ENCODE measurements at places on chromosomes 1 and 21.
A peak's percentile ranks its signal among the peaks of the same experiment; 100 is the strongest.

DNA sequence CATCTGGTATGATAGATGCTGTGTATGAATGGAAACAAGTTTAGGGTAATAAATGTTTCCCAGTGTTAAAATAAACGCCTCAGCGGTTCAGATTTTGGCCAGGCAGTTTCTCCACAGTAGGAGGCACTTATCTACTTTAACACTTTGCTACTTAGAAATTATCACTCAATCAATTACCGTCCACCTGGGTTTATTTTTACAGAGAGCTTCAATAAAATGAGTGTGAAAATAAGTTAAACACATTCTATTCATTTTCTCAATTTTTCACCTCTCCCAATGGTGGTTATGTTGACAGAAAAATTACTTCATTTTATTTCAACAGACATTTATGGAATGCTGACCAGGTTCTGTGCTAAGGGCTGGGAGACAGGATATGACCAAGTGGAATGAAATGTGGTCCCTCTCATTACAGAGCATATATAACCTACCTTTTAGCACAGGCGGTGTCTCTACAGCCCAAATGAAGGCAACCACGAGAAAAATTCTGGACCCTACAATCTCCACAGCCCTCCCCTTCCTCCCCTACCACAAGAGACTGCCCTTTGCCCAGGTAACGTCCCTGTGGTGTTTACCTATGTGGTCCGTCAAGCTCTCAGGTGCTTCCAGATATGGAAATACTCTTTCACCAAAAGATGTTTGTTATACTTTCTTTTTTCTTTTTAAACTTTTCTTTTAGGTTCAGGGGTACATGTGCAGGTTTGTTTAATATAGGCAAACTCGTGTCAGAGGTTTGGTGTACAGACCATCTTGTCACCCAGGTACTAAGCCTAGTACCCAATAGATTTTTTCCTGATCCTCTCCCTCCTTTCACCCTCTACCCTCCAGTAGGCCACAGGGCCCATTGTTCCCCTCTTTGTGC, 105.5 kb downstream of the HLCS start:
- DNase-seq = no peak

DNA sequence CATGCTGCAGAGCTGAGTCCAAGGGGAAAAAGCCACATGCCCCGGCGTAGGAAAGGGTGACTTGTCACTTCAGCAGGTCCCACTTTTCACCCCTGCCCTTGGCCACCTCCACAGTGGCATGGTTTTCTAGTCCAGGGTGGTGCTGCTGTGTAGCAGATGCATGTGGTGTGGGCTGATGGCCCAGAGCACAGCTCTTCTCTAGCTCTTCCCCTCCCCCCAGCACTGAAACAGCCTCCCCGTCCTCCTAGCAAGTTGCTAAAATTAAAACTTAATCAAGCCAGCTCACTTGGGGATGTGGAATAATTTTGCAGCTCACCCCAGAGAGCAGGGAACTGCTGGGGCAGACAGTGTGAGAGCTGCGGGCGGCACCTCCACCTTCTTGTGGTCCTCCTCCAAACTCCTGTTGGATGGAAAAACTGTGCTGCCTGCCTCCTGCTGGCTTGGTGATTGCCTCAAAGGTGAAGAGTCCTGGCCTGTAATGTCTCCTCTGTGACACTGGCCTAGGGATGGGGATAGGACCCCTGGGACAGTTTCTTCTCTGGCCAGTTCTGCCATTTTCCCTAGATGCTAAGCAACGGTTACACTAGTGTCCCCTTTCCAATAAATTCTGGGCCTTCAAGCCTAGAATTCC, 91.6 kb downstream of the RNF220 start:
- no peak for DNase-seq

DNA sequence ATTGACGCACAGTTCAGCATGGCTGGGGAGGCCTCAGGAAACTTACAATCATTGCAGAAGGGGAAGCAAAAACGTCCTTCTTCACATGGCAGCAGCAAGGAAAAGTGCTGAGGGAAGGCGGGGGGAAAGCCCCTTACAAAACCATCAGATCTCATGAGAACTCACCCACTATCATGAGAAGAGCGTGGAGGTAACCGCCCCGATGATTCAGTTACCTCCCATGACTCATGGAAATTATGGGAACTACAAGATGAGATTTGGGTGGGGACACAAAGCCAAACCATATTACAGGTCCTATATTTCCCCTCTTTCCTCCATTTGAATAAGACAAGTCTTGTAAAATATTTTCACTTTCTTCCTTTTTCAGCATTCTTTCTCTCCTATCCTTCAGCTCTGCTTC, 7.7 kb upstream of the TTLL7 start:
- DNase-seq = no peak

- no peak for DNase-seq
Measured at GRCh38 chr1:174072581-174072980, 50.4 kb upstream of the RC3H1 start.

GRCh38 chr1:222769181-222769580, 32.2 kb downstream of the FAM177B start:
- DNase-seq = no peak

DNA sequence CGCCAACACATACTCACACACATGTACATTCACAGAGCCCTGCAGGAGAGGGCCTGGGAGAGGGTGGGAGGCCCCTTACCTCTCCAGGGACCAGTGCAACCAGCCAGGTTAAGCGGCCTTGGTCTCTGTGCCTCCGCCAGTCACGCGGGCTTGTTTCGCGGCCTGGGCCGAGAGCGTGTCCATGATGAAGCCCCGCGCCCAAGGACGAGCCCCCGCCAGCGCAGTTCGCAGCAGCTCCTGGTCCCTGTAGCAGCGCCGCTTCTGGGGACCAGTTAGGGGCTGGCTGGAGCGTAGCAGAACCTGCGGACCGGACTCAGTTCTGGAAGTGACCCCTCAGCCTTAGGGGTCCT, 7.3 kb upstream of the FAM167B start:
- DNase-seq = no peak

- DNase-seq = no peak
Measured at GRCh38 chr1:236175642-236176336, 33.5 kb downstream of the GPR137B start.

DNA sequence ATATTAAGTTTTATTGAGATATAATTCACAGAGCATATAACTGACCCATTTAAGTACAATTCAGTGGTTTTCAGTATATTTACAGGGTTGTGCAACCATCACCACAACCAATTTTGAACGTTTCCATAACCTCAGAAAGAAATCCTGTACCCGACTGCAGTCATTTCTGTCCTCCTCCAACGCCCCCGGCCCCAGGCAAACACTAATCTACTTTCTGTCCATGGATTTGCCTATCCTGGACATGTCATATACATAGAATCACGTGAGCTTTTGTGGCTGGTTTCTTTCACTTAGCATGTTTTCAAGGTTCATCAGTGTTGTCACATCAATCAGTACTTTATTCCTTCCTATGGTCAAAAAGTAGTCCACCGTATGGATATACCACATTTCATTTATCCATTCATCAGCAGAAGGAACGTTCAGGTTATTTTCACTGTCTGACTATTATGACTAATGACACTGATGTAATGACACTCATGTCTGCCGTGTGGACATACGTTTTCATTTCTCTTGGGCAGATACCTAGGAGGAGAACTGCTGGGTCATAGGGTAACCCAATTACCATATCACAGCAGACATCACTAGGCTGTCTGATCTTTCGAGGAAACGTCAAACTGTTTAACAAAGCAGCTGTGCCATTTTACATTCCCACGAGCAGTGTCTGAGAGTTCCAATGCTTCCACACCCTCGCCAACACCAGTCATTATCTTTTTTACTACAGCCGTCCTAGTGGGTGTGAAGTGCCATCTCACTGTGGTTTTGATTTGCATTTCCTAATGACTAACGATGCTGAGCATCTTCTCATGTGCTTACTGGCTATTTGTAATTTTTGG, 30.8 kb downstream of the MRPL37 start:
- no peak for DNase-seq

GRCh38 chr1:223628233-223629125, 37.0 kb downstream of the CAPN8 start:
- peak; percentile 19 for DNase-seq

DNA sequence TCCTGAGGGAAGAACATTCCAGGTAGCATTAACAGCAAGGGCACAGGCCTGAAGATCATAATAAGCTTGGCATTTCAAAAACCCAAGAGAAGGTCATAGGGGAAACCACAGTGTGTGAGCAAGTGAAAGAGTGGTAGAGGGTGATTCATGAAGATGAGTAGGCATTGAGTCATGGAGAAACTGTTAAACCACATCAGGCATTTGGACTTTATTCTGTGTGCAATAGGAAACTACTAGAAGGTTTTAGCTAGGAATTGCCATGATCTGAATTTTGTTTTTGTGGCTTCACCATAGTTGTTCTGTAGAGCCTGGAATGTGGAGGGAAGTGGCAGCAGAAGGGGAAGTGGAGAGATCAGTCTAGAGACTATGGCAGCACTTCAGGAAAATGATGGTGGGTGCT, 359.0 kb upstream of the PTBP2 start:
- DNase-seq = no peak

DNA sequence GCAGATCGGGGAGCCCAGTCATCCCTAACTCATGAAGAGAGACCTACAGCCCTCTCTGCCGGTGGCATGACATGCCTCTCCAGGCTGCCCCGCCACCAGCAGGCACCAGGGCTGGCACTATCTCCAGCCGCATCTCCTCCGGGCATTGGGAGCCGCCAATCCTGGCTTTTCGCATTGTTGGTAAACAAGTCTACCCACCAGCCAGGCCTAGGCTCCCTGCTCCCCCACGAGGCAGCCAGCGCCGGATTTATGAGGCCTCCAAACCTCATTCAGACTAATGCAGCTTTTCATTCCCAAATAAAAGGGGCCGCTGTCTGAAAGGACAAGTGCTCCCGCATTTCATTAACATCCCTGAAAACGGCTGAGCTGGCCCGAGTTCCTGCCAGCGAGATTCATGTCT, 3.4 kb upstream of the GRIK3 start:
- DNase-seq = no peak

- DNase-seq = no peak
Measured at GRCh38 chr21:22762463-22762862, 1764.3 kb downstream of the NCAM2 start.

DNA sequence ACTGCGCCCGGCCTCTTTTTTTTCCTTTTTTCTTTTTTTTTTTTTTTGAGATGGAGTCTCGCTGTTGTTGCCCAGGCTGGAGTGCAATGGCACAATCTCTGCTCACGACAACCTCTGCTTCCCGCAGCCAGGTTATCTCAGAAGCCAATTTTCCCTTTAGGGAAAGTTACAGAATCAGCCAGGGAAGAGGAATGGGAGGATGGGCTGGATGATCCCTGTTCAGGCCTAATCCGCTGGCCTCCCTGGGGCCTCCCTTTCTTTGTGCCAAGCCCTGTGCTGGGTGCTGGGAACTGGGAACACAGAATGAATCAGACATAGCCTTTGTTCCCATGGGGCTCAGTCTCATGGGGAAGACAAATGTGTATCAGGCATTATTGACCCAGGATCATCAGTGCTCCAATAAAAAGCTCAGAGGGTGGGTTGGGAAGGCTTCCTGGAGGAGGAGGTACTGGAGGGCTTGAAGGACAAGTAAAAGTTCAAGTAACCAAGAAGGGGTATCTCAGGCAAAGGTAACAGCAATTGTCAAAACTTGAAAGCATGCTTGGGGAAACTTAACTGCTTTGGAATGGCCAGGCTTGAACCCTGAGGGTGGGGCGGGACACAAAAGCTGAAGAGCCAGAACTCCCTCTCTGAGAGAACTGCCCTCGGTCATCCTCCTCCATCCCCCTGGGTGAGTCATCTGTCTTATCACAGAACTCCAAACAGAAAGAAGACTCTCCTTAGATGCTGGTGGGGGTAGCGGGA, 14.3 kb downstream of the ECHDC2 start:
- DNase-seq = no peak

DNA sequence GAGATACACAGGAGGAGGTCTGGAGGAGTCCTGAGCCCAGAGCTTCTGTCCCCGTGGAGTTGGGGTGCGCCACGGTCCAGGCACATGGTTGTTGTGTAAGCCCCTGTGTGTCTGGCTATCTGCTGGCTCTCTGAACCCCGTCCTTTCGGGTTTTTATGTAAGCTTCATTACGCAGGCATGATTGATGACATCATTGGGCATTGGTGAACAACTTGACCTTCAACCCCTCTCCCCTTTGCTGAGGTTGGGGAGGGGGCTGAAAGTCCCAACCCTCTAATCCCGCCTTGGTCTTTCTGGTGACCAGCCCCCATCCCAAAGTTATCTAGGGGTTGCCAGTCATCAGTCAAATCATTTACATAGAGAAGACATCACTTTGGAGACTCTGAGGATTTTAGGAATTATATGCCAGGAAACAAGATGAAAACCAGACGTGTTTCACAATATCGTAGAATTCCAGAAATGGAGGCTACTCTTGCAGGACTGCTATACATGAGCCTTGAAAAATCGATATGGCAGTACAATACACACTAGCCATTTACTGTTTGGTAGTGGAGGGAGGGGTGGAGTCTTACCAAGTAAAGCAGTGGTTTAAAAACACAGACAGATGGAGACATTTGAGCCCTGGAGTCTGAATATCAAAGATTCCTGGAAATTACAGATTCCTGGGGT, 69.8 kb upstream of the SCAF4 start:
- no peak for DNase-seq

- DNase-seq = no peak
Measured at GRCh38 chr1:57058652-57059501, 93.1 kb upstream of the C8B start.

GRCh38 chr1:230280054-230280795, 145.9 kb downstream of the PGBD5 start:
- no peak for DNase-seq
